Choroid plexus epithelial cell (primary cell): ENCODE measurements at places on chromosomes 16 and 17.

DNA sequence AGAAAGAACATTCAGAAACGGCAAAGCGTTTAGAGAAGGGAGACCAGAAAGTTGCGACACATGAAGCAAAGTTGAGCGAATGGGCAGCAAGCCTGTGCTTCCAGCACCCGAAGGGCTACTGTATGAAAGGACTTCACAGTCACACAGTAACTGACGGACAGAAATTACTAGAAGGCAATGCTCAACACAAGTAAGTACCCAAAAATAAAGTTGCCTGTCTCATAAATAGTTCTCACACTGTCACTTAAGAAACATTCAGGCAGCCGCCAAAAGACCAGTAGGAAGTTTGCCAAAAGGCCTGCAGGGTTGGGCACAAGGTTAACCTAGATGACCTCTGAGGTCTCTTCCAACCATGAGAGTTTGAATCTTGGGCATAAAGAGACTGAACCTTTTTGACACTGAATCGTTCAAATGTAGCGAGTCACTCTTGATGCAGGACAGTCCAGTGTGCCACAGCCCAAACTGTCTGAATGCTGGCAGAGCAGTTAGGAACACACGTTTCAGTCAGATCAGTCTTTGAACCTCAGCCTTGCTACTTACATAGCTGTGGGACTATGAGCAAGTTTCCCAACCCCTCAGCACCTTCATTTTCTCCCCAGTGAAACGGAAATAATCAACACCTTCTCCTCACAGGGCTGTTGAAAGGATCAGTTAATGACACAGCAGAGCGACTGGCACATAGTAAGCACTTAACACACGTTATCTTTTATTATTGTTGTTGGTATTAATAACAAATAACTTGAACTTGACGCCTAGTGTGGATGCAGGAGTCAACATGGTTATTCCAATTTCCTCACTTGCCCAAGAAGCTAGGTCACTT lies 10.4 kb downstream of the NCBP3 start:
- no peak for DNase-seq

- peak; percentile 50 for DNase-seq
Observed at GRCh38 chr17:7888184-7888920, at the start of gene CHD3. TSS of gene CHD3 (plus strand) at chr17:7888789. CDS start at chr17:7889001, 212 bp downstream.

- DNase-seq: peak; percentile 98
Observed at GRCh38 chr17:48486557-48486956, 44.3 kb downstream of the HOXB1 start.

- DNase-seq: no peak
Observed at GRCh38 chr16:924806-925205, 46.0 kb downstream of the LMF1 start.

GRCh38 chr17:75877752-75878173 lies 618 bp downstream of the TRIM47 start:
- peak; percentile 66 for DNase-seq

DNA sequence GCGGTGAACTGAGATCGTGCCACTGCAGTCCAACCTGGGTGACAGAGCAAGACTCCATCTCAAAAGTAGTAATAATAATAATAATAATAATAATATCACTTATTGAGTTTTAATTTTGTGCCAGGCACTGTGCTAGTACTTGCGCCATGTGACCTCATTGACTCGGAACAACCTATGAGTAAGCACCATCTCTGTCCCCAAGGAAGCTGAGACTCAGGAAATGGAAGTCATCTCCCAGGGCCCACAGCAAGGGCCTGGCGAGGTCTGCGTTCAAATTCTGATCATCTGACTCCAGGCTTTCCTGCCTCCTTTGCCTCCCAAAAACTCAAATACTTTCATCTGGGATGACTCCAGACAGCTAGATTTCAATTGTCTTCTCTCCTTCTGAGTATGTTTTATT lies 162.9 kb downstream of the SEC14L1 start:
- no peak for DNase-seq

DNA sequence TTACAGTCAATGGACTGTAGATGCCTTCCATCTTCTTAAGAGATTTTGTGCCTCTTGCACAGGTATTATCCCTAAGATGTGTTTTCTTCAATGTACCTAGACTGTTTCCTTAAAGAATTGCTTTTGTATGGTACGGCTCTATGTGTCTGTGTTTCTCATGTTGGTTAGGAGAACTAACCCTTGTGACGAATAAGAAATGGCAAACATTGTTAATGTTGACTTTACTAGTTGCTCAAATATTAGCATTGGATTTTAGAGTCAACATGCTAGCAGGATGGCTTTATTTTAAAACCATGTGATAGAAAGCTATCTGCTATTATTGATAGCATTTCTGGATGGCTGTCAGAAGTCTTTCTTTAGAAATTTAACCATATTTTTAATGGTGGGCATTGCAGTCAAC lies 34.5 kb downstream of the WWOX start:
- no peak for DNase-seq

DNA sequence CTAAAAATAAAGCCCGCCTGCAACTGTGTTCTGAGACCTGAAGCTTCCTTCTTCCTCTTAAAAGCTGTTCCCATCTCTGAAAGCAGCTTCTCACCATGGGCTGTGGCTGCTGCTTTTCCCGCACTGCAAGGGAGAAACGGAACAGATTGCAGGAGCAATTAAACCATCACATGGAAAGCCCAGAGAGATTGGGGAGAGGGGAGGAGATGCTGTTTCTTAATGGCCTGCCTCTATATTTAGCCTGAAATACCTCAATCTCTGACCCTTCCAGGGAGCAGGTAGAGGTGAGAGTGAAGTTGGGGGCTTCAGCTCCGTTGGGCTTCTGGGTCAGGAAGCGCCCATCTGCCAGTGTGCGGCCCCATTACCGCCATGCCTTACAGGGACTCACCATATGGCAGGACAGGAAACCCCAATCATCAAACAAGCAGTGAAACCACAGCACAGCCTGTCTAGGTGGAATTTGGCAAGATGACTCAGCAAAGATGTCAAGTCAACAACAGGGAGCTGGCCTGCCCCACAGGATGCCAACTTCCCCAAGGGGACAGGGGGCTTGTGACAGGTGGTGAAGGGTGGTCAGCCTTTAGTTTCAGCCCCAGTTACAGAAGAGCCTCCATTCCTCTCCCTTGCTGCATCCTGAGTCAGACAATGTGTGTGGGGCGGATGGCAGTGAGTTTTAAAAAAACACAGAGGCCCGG lies 286.6 kb upstream of the CCL2 start:
- no peak for DNase-seq

- peak; percentile 40 for DNase-seq
Observed at GRCh38 chr17:72467841-72468653, 347.2 kb downstream of the SOX9 start.

DNA sequence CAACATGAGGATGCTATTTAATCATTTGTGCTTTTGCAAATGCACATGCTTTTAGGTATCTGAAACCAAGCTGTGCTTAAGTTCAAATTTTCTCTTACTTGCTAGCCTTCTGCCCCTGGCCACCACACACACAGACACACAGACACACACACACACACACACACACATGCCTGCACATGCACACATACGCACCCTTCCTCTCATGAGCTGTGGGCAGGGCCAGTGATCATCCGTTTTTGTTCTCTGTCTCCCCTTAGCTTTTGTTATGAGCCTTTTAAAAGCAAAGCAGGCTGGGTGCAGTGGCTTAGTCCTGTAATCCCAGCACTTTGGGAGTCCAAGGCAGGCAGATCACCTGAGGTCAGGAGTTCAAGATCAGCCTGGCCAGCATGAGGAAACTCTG lies 34.2 kb downstream of the CD300LF start:
- no peak for DNase-seq

GRCh38 chr16:27318392-27319256 lies 4.8 kb downstream of the IL4R start:
- peak; percentile 94 for DNase-seq

- peak; percentile 80 for DNase-seq
Observed at GRCh38 chr17:42347198-42347597, 41.0 kb downstream of the STAT3 start.

DNA sequence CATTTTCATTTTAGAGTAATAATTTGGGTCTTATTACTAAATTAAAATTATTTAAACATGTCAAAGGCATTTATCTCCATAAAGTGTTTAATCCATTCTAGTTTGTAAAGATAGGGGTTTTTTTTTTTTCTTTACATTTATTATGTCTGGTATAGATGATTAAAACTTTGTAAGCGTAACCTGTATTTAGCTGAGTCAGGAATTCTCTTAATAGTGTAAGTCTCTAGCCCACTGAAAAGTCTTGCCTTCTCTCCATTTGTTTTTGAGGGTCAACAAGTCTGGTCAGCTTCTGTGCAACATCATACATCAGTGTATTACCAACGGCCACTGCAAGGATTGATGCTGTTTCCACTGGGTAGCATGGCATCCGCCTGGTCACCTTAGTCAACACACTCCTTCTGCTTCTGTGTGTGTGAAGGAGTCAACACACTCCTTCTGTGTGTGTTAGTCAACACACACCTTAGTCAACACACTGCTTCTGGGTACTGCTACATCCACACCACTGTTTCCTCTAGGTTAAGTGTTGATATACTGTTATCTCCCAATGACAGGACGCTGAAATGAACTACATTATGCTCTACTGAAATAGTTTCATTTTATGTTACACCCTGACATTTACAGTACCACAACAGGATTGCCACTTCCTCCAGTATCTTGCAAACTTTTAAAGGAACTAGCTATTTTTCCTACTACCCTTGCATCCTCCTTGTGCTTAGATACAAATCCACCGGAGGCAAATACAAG lies 37.3 kb upstream of the VWA3A start:
- DNase-seq: no peak

DNA sequence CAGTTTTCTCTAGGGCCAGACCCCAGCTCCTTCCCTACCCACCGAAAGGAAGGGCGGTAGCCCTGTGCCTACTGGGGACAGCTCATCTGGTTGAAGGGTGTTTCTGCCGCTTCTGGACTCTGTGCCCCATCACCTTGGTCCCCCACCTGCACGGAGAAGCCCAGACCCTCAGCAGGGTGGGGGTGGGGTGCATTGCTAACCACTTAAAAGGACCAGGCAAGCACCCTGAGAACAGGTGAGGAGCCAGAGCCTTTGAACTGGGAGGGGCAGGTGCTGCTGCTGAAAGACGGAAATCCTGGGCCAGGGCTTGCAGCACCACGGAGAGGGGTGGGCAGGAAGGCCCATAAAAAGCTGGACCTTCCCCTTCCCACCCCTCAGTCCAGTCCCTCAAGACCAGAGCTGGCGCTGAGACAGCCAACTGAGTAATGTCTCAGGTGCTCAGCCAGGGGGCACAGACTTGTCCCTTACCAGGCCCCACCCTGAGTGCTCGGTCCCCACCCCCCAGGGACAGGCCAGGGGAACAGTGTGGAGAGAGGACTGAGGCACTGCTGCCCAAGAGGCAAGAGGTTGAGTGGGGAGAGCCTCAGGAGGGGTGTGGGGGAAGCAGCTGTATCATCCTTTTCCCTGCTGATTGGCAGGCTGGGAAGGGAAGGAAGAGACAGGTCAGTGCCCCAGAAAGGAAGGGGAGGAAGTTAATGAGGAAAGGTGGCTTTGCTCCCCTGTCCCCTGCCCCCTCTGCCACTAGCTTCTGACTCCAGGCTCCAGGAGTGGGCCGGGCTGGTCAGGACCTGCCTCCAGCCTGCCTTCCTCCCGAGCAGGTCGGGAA lies 10.9 kb upstream of the SP2 start:
- DNase-seq: no peak

DNA sequence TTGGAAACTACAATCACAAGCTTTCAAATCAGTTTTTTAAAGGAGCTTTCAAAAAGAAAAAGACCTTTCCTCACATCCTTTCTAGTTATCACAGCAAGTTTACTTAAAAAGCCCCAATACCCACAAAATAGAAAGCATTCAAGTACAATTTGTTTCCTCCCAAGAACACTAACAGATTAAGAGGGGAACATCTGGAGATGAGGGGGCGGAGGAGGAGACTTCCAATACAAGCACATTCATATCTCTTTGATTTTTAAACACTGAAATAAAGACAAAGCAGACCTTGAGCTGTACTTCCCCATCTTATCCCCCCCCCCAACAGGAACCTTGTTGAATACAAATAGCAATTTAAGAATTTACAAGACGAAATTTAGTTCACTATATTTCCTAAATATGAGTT lies 2.0 kb downstream of the YWHAE start:
- peak; percentile 31 for DNase-seq

- DNase-seq: peak; percentile 63
Observed at GRCh38 chr17:80780381-80781198, 211.1 kb upstream of the CHMP6 start.
